ENCODE measurements at places on chromosomes 7 and 10.

GRCh38 chr10:81108516-81109199 lies 571.0 kb downstream of the SH2D4B start:
- no peak for DNase-seq

DNA sequence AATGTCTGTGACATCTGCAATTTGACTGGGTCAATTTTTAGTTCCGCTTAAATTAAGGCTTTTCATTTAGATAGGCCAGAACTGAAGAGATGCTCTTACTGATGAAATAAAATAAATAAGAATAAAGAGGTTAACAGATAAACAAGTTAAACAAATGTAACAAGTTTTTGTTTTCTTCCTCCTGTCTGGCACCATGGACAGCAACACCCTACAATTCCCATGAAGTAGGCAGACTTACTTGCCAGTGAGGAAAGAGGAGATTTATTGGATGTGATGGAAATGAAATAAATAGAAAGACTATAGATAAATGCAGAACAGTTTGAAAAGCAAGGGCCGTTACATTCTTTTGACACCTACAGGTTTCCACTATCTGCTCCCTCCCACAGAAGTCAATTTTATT lies 118.5 kb downstream of the AMPH start:
- DNase-seq: no peak

DNA sequence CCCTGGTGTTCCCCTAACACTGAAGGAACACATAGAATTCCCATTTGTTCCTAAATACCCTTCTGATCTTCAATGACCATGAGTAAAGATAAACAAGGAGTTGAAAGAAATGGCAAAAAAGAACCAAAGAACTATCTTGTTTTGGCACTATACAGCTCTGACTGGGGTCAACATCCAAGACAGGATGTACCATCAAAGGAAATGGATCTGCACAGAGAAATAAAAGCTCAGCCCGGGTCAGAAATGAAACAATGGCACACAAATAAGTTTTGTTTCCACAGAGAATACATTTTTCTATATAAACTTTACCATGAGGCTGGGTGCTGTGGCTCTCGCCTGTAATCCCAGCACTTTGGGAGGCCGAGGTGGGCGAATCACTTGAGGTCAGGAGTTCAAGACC lies 18.0 kb upstream of the USP54 start:
- no peak for DNase-seq

- no peak for DNase-seq
Observed at GRCh38 chr10:110540031-110540430, 27.5 kb upstream of the SMC3 start.

GRCh38 chr7:119783799-119784198 lies 489.2 kb upstream of the KCND2 start:
- DNase-seq: no peak

DNA sequence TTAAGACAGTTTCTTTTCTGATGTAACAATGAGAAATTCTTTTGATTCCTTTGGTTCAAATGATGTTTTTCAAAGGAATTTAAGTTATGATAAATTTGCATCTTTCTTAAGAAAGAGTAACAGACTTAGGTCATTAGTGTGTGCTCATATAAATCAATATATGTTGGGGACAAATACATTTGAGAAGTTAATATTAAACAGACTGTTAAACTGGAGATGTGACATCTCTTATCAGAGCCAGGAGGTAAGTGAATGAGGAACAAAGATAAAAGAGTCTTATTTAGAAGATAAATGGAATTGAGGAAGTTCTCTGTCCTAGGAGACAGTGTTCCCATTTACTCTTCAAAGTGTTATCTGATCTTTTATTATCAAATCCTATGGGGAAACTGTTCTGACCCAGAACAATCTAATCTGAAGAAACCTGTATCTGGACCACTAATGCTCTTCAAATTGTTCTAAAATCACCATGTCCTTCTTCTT lies 104.8 kb upstream of the LAMB4 start:
- DNase-seq: no peak

DNA sequence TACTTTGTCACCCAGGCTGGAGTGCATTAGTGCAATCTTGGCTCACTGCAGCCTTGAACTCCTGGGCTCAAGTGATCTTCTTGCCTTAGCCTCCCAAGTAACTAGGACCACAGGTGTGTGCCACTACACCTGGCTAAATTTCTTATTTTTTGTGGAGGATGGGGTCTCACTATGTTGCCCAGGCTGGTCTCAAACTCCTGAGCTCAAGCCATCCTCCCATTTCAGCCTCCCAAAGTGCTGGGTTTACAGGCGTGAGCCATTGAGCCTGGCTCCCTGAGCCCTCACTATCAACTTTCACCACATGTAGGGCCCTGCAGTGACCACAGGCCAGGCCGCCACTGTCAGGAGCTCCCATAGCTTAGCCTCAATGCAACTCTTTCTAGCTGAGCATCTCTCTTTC lies 110.2 kb downstream of the CUL2 start:
- DNase-seq: no peak

GRCh38 chr10:133104963-133105640 lies 17.4 kb downstream of the ADGRA1 start:
- no peak for DNase-seq

DNA sequence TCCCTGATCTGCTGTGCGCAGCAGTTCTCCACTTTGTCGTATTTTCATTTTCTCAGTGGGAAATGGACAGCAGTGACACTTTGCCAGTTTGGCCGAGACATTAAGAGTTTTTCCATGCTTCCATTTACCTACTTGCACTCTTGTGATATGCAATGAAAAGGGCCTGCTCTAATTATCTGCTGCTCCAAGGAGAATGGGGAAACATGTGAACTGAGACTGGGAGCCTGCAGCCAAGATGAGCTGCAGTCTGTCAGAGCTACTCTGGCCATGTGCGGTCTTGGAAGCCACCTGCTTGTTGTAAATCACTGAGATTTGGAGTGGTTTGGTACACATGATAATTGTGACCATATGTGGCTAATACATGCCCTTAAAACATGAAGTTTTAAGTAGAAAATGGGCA lies 586.6 kb upstream of the POT1 start:
- DNase-seq: no peak

DNA sequence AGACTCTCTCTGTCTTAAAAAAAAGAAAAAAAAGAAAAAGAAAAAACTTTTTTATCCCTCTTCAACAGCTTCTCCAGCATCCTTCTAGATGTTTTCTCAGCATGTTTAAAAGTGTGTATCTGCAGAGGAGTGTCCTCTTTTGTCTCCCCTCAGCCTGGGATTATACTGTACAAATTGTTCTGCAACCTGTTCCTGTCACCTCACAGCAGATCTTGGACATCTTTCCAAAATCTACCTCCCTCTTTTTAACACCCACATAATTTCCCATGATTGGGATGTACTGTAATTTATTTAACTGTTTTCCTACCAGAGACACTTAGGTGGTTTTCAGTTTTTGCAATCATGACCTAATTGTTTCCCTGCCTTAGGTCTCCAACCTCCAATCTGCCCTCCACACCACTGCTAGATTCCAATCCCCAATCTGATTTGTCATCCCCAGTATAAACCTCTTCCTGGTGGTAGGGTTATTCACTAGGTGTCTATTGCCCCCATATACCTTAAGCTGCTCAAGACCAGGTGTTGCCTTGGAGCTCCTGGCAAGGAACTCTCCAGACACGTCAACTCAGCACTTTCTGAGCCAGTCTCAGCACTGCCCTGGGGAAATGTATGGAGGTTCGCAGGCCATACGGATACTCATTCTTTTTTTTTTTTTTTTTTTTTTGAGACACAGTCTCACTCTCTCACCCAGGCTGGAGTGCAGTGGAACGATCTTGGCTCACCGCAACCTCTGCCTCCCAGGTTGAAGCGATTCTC lies 17.6 kb upstream of the DDIT4 start:
- DNase-seq: no peak

DNA sequence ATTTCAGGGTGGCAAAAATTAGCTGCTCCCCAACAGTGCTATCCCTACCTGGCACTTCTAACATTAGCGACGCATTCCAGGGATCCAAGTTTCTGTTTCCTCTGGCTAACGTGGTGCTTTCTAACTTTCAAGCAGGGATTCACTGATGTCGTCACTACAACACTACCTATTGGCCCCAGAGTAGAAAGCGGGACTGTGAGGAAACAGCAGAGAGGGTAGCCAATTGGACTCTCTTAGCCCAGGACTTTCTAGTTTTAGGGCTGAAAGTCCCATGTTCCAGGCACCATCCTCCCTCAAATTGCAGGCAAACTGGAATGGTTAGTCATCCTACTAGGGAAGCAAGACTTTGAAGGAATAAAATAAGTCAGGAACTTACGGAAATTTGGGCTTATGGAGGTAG lies 89.3 kb upstream of the AGK start:
- no peak for DNase-seq

- DNase-seq: no peak
Observed at GRCh38 chr10:32150532-32151101, 94.4 kb upstream of the KIF5B start.

DNA sequence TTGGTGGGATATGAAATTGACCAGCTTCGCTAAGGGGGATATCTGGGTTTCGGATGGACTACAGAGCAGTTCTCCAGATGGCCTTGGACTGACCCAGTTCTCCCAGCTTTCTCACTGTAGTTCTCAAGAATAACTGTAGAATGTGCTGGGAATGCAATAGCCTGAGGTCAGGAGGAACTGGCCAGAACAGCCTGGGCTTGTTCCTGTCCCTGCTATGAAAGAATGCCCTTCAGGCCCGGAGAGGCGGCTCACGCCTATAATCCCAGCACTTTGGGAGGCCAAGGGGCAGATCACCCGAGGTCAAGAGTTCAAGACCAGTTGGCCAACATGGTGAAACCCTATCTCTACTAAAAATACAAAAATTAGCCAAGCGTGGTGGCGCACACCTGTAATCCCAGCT lies 12.3 kb upstream of the TSPAN14 start:
- no peak for DNase-seq

DNA sequence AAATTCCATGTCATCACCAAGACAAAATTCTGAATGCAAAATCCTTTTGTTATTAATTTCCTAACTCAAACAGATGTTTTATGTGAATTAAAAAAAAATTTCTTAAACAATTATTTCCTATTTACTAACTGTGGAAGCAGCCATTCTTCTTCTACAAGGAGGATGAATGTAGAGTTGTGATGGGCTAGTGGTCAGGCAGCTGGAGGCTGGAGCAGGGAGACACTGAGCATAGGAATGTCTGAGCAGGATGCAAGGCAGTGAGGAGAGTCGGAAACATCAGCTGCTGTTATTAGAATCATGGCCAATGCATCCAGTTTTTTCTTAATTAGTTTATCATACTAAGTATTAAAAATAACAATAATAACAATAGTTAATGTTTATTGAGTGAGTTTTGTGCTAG lies 102.5 kb upstream of the LRRTM3 start:
- no peak for DNase-seq

DNA sequence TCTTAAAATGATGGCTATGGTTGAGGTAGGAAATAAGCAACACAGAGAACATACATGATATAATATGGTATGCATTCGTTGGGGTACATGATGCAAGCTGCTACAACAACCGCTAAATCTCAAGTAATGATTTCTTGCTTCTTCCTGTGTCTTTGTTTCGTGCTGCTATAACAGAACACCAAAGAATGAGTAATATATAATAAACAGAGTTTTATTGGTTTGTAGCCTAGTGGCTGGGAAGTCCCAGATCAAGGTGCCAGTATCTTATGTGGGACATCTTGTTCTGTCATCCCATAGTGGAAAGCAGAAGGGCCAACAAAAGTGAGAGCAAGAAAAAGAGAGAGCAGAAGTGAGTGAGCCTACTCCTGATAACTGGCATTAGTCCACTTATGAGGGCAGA lies 689.7 kb downstream of the SUGCT start:
- DNase-seq: no peak

- DNase-seq: no peak
Observed at GRCh38 chr7:94064541-94065191, 60.5 kb upstream of the BET1 start.

DNA sequence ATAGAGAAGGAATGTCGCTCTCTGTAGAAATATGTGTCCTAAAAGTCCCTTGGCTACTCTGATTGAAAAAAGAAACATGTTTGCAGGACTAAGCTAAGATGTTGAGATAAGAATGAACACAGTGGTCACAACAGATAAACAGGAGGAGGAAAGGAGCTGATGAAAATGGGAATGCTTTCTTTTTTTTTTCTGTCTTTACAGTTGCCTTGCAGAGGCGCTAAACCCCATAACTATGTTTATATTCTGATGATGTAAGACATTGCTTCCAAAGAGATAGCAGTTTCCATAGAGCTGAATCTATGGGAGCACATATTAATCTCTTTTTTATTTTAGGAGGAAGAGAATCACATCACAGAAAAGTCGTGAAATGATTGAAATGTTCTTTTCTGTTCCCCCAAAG lies 153.5 kb upstream of the LYZL1 start:
- DNase-seq: no peak

GRCh38 chr7:24907311-24907886 lies 72.6 kb downstream of the OSBPL3 start:
- no peak for DNase-seq

GRCh38 chr7:84565345-84566074 lies 370.9 kb upstream of the SEMA3A start:
- no peak for DNase-seq

GRCh38 chr10:77010430-77010829 lies 627.2 kb downstream of the KCNMA1 start:
- DNase-seq: no peak

All from stimulated activated CD4-positive, alpha-beta T cell treated with anti-CD3 and anti-CD28 coated beads, Interleukin-1b, Interleukin-23, amount 100 ng/mL, for 1 hour (primary cell).